Activated CD4-positive, CD25-positive, alpha-beta regulatory T cell (primary cell): ENCODE measurements at places on chromosomes 7 and 10.

DNA sequence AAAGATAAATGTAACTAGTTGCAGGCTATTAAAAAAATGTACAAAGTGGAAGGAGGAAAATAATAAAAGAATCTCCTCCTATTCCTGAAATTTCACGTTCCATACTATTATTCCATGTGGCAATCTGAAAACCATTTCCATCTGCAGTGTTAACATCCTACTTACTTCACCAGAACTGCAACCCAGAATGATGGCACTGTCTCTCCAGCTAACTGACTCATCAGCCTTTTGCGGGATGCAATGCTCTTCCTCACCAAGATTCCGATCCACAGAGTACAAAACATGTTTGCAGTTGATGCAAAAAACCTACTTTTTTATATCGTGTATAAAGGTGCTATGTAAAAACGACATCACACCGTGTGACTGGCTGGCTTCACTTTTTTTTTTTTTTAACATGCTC, 50.8 kb downstream of the ESYT2 start:
- DNase-seq = no peak

GRCh38 chr7:28064437-28064836, 116.2 kb downstream of the JAZF1 start:
- DNase-seq = no peak

- DNase-seq = no peak
These were observed 407.6 kb downstream of the AUTS2 start for GRCh38 chr7:70005891-70006260.

GRCh38 chr7:4856336-4857057, 5.3 kb downstream of the PAPOLB start:
- no peak for DNase-seq

DNA sequence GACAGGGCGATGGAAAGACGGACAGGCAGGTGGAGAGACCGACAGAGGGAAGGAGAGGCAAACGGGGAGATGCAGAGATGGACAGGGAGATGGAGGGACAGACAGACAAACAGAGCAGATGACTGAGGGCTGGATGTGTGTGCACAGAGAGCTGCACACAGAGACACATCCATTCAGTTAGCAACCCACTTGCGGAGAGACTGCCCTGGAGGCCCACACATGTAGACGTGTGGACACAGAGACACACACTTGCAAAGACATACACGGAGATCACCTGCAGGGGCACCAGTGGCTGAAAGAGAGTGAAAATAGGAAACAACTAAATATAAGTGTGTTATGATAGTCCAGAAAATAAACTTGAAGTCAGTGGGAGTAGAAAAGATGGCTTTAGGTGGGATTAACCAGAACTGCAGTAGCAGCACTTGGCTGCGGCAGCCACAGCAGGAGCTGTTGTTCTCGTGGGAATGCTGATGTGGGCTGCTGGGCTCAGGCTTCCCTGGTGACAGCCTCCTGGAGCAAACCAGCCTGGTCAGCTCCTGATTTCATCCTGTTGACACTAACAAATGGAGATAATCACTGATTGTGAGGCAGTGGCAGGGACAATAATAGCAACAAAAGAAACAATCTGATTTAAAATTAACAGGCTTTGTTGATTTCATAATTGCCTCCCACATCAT, 134.1 kb downstream of the CCNY start:
- DNase-seq = no peak

GRCh38 chr7:82109288-82109687, 334.3 kb downstream of the CACNA2D1 start:
- no peak for DNase-seq

GRCh38 chr7:139749545-139749944, 28.3 kb downstream of the HIPK2 start:
- DNase-seq = no peak

- no peak for DNase-seq
These were observed 1.1 kb downstream of the CUX1 start for GRCh38 chr7:101818287-101819071.

- DNase-seq = no peak
These were observed 179.8 kb downstream of the WNT2 start for GRCh38 chr7:117143066-117143465.
